ENCODE measurements at places on chromosomes 5 and 9.

- DNase-seq: no peak
Measured at GRCh38 chr9:35683323-35683722, 6.4 kb downstream of the TPM2 start.

GRCh38 chr5:169127431-169127830 lies 173.5 kb downstream of the SLIT3 start:
- DNase-seq: no peak

DNA sequence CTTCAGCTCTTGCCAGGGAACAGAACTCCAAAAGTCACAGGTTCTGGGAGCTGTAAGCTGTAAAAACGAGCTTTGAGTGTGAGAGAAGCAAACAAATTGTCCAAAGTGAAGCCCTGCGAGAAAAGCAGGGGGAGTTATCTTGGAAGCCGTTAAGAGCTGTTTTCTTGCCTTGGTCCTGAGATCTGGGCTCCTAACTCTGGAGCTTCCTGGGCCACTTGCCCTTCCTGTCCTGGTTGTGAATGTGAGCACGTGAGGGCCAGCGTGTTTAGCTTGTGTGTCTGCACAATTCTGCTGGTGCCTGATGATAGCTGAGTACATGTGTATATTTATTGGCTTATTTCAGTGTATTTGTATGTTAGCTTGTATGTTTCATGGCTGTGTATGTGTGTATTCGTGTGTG lies 40.5 kb downstream of the DAB2IP start:
- no peak for DNase-seq

DNA sequence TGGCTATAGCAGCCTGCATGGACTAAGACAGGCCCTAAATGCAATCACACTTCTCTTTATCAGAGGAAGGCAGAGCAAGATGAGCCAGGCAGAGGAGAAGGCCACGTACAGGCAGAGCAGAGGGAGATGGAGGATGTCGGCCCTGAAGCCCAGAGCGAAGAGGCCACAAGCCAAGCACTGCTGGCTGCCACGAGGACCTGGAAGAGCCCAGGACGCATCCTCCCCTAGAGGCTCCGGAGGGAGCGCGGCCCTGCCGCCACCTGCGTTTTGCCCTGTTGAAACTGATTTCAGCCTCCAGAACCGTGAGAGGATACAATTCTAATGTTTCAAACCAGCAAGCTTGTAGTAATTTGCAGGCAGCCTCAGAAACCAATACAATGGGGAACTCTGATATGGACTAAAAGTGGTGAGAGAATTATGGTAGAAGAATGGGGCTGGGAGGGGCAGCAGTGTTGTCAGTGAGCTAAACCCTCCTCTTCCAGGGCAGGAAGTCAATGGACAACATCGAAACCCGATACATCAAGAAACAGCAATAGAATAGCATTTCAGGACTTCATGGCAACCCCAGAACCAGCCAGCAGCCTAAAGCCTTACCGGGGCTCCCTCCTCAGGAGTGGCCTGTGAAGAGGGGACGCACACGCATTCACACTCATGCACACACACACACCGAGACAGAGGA lies 32.6 kb downstream of the ADAMTS2 start:
- DNase-seq: no peak

DNA sequence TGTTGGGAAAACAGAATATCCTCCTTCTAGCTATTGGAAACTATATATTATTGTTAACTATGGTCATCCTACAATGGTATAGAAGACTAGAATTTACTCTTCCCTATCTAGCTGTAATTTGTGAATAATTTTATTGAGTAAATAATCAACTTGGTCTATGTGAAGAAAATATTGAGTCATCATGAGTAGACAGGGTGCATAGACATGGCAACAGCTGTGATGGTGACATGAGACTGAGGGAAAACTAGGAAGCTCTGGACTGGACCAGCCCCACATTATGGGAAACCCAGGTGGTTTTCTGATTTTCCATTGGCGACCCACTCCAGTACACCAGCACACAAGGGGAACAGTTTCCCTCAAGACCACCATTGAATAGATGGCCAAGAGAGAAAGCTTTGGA lies 95.0 kb downstream of the APBA1 start:
- DNase-seq: no peak

GRCh38 chr9:97441729-97442128 lies 29.8 kb downstream of the TDRD7 start:
- no peak for DNase-seq

DNA sequence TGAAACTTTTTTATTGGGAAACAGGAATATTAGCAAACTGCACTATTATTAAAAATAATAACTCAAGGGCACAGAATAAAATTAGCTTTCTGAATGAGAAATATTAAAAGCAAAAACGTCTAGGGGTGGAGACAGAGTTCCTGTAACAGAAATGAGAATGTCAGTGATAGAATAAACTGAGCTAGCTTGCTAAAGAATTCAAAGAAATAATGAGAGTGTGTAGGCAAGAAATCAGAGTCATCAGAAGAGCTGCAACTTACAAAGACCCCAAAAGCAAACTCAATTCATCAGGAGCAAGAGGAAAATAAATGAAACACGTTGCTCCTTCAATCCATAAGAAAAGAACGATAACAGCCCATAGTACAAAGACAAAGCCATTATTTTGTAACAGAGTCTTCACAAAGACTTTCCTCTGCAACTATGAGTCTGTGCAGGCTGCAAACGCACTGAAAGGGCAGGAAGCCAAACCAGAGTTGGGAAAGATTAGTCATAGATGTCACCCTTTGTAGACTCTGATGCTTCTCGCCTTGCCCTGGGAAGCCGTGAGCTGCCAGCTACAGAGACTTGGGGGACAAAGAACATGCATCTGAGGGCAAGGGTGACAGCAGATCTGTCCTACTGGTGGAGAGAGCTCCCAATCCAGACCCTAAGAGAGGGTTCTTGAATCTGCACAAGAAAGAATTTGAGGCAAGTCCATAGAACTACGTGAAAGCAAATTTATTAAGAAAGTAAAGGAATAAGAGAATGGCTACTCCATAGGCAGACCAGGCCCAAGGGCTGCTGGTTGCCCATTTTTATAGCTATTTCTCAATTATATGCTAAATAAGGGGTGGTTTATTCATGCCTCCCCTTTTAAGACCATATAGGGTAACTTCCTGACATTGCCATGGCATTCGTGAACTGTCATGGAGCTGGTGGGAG lies 40.8 kb downstream of the SHC3 start:
- peak; percentile 96 for DNase-seq

GRCh38 chr5:134949316-134949715 lies 18.4 kb upstream of the CATSPER3 start:
- no peak for DNase-seq

DNA sequence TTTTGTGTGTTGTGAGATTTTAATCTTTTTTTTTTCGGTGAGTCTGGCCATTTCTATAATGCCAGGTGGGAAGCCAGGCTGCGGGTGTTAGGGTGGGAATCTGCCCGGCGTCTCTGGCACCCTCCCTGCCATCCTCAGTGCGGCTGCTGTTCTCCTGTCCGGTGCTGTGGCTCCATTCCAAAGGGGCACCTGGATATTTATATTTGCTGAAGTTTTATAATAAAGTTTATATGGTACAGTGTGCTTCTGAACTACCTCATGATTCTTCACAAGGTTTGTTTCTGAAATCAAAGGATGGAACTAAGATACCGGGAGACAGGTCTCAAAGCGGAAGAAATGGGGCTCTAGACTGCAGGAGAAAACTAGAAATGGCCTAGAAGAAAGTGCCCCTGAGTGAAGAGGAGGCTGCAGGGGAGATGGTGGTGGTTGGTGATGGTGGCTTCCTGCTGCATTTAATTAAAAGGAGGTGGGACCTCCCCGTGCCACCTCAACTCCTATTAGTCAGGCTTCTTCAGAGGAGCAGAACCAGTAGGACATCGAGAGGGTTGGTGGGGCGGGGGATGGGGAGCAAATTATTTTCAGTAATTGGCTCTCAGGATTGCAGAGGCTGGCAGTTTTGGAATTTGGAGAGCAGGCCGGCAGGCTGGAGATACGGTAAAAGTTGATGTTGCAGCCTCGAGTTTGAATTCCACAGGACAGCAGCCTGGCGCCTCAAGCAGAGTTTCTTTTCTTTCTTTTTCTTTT lies 102.2 kb upstream of the ICE1 start:
- no peak for DNase-seq

- no peak for DNase-seq
Measured at GRCh38 chr5:54725391-54726280, 208.1 kb downstream of the SNX18 start.

DNA sequence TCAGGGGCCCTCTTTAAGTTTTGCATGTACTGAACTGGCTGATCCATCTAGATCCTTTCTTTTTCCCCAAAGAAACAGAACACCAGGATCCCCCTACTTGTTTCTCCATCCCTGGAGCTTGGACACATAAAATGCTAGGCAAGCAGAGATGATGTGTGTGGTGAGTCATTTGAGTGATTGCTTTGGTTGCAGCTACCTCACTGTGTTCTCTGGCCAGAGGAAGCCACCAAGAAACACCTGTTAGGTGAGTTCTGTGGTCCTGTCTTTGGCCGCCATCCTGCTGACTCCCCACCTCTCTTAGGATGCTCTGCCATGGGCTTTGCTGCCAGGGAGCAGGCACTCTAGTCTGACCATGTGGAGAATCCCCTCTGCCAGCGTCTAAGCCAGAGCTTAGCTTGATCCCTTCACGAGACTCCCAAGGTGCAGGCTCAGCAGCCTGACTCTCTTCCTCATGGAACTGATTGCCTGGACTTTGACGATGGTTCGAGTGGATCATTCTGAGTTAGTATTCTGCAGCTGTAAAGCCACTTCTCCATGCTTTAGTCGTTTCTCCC lies 27.3 kb upstream of the DENND1A start:
- DNase-seq: no peak

DNA sequence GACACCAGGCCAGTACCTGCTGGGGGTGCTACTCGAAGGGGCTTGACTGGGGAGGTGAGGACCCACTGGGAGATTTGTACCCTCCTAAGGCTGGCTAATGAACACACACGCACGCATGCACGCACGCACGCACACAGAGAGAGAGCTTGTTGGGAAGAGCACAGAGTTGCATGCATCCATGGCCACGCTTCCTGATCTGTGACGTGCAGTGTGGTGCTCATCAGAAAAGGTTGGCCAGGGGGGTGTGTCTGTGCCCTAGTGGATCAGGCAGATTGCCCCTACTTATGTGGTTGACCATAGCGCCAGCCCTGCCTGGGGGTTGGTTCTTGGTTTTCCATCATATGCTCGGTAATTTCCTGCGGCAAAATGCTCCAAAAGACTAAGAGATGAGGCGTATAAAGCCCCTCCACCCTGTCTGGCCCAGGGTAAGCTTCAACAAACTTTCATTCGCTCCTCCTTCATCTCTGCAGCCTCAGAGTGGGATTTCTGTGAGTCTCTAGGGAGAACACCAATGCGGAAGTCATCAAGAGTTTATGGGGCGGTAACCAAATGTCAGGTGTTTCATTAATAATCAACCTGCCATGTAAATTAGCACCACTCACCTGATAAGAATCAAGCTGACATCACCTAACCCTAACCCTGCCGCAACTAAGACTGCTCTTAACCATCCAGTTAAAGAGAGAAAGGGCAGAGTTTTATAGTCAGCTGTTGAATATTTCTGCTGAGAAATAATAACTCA lies 8.0 kb upstream of the GFI1B start:
- no peak for DNase-seq

GRCh38 chr9:134552349-134552990 lies 89.1 kb upstream of the COL5A1 start:
- DNase-seq: no peak

DNA sequence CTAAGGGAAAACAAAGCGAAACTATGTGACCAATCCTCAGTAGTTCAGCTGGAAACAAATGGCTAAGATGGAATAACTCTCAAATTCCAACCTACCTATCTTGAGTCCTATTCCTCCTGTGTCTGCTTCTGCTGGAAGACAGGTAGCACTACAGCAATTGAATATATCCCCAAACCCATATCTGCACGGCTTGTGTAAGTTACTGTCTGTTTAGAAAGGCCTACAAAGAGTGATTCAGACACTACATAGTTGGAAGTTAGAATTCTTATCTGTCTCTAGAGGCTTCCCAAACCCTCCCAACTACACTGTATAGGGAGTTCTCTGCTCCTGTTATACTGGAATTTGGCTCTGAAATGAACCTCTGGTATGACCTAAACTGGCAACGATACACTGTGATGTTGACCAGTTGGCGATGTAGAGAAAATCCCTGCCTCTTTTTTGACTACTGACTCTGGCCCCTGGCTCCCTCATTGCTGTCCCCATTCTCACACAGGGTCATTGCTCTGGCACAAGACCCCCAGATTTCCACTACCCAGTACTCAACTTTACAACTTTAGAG lies 22.6 kb upstream of the NADK2 start:
- no peak for DNase-seq
